ENCODE measurements at places on chromosomes 7 and 10.
A peak's percentile ranks its signal among the peaks of the same experiment; 100 is the strongest.

- DNase-seq, result no peak
These were observed 128.7 kb downstream of the AGMO start for GRCh38 chr7:15433151-15433550.

GRCh38 chr10:34905200-34905927 lies 90.3 kb upstream of the PARD3 start:
- no peak for DNase-seq

DNA sequence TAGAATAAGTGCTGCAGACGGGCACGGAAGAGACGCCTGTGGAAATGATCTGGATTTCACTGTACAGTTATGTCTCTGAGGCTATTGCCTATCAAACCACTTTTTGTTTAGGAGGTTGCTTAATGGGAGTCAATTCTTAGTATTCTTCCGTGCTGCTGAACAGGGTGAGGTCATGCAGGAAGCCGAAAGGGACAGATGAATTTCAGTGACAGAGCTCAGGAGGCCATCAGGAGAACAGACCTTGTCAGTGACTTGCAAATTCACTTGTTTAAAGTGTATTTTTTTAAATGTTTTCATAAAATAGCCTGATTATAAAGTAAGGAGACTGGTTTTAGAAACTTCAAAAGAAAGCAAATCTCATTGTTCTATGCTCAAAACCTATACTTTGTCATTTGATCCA lies 58.9 kb downstream of the XRCC2 start:
- DNase-seq, result no peak

DNA sequence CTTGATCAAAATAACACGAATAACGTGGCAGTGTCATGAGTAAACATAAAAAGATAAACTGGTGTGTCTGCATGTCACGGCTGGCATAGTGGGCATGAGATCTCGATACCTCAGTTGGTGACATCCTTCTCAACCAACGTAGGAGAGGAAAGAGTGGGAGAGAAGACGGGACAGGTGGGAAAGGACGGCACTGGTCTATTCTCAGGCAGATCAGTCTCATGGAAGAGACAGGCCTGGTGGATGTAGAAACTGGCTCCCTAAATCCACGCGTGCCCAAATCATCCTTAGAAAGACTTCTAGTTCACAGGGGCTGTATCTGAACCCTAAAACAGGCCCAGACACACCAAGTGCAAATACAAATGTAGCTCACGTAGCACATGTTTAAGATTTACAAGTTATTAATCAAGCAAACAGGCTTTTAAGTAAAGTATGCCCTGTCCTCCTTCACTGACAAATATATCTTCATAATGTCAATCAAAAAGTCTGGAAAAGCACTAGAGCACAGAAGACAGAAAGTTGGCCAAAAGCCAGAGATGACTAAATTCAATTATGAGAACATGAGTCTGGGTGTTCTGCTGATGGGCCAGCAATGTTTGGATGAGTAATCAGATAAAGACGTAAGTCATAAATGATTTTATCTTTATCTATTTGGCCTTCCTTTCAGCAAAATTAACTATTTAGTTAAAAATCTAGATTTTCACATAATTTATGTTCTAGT lies 56.3 kb downstream of the SFMBT2 start:
- no peak for DNase-seq

GRCh38 chr7:154795437-154795836 lies 207.5 kb downstream of the PAXIP1 start:
- no peak for DNase-seq

DNA sequence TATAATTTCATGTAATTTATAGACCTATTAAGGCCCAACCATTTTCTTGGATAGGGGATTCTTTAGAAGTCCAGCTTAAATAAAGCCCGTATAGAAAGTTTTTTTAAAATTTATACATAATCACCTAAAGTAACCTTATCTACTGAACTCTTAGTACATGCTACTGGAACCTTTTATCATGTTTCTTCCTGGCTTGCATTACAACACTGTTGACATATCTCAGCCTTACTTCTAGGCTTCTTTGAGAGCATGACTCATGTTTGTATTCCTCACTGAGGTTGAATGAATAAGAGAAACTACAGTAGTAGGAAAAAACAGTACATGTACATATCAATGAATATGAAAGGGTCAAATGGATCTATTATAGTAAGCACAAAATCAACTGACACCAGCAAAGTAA lies 8.2 kb upstream of the MAGI2 start:
- DNase-seq, result peak; percentile 49

GRCh38 chr10:21894648-21895342 lies 108.7 kb downstream of the DNAJC1 start:
- no peak for DNase-seq

- DNase-seq, result no peak
These were observed 46.4 kb downstream of the AOAH start for GRCh38 chr7:36677769-36678437.

DNA sequence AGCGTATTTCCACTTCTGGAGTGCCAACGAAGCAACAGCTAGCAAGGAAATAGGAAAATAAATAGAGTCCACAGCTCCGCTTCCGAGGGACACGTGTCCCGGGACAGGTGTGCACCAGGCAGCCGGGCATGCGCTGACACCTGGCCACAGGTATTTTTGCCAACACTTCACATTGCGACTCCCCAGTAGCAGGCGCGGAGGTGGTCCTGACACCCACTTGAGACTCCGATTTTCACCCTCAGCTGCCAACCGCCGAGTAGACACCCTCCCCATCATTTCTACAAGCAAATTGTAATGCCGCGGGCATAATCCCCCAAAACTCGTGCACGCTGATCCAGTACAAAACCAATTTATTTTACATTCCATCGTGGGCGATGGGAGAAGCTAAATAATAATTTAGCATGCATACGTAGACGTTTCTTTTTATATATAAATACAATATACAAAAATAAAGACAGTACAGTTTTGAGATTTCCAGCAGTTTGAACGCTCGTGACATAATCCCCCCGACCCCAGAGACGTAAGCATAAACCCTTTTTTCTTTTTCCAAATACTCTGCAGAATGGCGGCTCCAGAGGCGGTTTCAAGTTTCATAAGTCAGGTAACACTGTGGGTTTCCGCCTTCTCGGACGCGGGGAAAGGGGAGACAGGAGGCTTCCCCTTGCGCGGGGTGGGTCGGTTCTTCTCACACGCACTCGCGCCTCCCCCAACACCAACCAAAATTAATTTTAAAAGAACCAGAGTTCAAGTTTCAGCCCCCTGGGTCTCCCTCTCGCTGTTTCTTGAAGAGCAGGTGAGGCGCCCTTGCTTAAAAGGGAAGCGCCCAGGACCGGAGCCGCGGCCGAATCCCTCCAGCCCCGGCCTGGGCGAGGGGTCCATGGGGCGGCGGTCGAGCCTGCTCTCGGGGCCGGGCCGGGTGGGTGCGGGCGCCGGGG lies 5.7 kb downstream of the MNX1 start:
- DNase-seq, result no peak

DNA sequence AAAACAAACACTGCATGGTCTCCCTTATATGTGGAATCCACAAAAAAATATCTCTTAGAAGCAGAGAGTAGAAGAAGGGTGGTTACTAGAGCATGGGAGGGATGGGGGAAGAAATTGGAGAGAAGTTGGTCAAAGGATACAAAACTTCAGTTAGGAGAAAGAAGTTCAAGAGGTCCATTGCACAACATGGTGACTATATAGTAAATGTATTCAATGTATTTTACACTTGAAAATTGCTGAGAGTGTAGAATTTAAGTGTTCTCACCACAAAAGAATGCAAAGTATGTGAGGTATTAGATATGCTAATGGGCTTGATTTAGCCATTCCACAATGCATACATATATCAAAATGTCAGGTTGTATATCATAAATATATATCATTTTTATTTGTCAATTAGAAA lies 232.0 kb upstream of the CELF2 start:
- peak; percentile 60 for DNase-seq

- DNase-seq, result peak; percentile 81
These were observed 88.1 kb downstream of the BTAF1 start for GRCh38 chr10:92011560-92012214.

GRCh38 chr10:3874990-3875841 lies 90.2 kb upstream of the KLF6 start:
- no peak for DNase-seq

DNA sequence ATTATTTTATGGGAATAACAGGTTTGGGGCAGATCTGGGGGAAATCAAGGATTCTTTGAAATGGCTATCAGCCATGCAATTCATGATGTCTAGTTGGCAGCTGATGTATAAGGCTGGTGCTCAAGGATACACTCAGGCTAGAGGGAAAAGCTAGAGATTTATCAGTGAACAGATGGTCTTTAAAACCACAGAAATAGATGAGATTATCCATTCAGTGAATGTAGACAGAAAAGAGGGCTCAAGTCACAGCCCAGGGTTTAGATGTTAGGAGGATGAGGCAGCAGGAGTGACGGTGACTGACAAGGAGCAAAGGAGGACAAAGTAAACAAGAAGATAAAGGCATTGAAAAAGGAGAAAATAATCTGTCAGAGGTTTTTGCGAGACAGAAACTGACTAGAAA lies 238.7 kb downstream of the CDK14 start:
- no peak for DNase-seq

GRCh38 chr7:85328456-85328998 lies 141.7 kb upstream of the SEMA3D start:
- no peak for DNase-seq

DNA sequence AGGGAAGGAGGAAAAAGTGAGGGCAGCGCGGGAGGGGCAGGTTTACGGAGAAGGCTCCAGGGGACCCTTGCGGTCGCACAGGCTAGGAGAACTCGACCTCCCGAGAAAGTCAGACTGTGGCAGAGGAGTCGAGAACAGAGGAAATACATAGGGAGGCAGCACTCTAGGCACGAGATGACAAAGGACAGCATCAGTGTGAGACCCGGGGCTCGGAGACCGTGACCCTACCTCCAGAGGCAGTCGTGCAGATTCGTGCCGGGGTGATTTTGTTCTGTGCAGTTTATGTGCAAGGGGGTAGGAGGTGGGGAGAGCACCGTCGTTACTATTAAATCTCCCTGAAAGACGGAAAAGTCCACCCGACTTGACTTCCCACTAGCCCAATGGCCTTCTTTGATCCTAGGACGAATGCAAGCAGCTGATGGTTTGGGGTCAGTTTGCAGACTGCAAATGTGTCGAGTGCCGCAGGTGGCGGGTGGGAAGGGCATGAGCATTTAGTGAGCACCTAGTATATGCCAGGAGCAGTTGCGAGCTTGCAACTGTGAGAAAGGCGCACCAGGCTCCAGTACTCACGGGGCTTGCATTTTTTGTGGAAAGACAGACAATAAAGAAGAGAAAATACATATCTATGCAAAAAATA lies 674 bp upstream of the OSBPL3 start:
- no peak for DNase-seq

DNA sequence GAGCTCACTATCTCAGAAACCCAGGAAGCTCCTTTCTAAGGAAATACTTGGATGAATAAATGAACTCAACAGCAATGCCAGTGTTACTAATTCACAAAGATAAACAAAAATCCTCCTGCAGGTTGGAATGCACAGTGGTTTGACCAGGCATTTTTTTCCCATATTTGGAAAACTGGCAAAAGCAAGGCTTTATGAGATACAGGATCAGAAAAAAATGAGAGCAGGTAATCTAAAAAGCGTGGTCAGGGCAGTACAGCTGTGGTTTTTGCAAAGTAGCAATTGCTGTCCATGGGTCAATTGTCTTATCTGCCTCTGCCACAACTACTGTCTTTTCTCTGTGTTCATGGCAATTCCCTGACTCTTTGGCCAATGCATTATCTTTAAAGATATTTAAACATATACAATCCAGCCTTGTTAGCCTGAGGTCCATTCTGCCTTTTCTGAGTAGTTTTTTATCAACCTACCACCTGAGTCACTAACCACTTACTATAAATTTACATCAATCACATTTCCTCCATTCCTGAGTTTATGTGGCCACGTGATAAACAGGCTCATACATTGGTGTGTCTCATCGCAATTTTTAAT lies 564.5 kb upstream of the IGFBP3 start:
- no peak for DNase-seq

GRCh38 chr10:96272316-96273280 lies 1.2 kb upstream of the BLNK start:
- DNase-seq, result no peak

DNA sequence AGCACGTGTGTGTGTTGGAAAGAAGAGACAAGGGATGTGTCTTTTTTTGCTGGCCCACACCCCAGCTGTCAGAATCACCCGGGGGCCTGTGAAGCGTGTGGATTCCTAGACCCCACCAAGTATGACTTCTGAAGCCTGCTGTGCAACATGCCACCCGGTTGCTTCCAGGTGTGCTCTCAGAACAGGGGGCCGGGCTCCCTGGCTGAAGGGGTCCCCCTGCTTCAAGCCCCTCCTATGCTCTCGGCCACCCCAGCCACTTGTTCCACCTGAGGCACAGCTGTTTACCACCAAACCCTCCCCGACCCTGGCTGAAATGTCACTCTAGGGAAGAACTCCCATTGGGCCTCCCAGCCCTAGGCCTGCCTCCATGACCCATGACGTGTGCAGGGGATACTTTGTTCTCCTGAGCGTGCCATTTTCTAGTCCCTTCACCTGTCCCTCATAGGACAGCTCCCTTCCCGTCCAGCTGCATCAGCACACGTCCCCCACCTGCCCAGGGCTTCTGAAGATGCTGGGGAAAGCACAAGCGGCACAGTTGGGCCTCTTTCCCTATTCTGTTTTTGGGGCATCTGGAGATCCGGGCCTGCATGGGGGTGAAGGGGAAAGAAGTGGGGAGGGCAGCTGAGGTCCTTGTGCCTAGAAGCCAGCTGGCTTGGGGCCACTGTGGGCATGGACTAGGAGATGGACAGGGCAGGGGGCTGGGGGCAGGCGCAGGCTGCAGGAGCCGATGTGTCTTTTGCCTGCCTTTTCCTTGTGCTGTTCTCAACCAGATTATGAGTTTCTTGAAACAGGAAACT lies 33.3 kb downstream of the CRHR2 start:
- DNase-seq, result no peak

DNA sequence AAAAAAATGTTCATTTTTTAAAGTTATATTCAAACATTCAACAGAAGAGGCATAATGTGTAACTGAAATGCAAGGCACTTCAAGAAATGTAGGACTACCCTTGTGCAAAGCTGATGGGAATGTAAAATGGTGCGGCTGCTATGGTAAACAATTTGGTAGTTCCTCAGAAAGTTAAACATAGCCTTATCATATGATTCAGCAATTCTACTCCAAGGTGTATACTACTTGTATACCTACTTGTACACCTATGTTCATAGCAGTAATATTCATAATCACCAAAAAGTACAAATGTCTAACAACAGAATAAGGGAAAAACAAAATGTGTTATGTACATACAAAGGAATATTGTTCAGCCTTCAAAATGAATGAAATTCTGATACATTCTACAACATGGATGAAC lies 37.3 kb downstream of the TET1 start:
- DNase-seq, result no peak

- DNase-seq, result no peak
These were observed 73.7 kb upstream of the ABCB5 start for GRCh38 chr7:20541608-20542349.
